ENCODE measurements at places on chromosomes 1 and 21.

DNA sequence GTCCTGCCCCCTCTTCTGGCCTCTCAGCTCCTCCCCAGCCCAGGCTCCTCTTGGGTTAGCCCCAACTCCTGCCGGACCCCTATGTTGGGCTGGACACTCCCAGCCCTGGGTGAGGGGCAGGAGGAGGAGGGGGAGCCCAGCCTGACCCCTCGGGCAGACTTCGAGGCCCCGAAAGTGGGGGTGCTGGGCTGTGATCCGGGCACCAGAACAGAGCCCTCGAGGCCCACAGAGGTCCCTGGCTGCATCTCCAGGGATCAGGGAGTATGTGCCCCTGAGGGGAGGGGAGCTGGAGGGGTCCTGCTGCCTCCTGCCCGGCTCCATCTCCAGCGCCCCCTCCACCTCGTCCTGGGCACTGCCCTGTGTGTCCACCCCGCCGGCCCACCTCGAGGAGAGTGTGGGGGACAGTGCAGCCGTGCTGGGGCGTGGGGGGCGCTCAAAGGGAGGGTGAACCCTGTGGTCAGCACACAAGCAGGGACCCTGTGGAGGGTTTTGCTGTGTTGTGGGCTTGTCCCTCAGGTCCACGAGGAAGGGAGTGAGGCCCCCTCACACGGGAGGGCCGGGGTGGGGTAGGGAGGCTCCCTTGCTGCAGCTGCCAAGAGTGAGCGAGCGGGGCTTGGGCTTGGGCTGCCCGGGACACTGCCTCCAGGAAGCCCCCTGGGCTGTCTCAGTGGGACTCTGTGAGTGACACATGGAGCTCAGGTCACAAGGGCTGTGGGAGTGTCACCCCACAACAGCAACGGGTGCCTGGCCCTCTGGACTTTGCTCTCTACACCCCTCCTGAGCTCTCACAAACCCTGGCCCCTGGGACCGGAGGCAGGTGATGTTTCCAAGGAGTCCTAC lies 54.4 kb downstream of the COL18A1 start:
- DNase-seq = no peak

DNA sequence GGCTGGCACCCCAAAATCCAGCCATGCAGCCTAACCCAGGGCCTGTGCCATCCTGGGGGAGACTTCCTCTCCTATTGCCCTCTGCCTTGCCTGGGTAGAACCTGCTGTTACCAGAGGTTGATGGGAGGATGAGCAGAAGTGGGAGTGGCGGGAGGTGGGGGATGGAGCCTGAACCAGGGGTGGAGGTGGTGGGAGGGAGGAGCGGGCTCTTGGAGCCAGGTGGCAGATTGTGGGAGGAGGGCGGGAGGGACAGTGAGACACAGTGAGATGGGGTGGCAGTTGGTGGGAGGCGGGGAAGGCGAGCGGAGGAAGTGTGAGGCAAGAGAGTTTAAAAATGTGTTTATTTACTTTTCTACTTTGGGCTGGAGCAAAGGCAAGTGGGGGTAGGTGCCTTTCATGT lies 87.3 kb downstream of the KCNJ6 start:
- DNase-seq = no peak

DNA sequence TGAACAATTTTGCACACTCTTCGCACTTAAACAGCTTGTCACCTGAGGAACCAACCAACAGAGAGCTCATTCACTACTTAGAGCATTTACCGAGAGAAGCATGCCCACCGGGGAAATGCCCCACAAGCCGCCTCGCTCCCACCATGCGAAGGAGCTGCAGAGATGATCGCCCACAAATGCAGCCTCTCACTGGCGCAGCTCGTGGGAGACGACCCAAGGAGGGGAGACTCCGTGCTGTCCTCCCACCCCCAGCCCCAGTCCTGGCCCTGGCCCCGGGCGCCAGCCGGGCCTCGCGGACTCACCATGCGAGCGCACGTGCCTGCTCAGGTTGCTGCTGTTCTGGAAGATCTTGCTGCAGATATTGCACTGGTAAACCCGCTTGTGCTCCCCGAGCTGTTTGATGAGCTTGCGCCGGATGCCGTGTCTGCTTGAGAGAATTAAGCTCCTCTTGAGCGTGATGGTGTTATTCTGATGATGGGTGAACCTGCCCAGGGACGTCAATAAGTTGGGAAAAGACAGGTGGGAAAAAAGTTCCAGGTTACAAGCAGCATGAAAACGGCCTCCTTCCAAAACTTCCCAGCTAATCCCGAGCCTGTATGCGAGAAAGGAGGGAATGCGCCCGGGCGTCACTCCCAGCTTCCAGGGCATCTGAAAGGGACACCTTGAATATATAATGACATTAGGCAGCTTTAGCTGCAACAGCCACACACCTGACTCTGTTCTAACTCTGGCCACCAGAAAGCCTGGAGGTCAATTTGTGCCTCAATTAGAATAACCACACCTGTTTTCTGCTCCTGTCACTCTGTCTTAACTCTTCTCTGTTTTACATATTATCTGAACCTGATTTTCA lies 42.8 kb downstream of the PRDM15 start:
- DNase-seq = no peak

DNA sequence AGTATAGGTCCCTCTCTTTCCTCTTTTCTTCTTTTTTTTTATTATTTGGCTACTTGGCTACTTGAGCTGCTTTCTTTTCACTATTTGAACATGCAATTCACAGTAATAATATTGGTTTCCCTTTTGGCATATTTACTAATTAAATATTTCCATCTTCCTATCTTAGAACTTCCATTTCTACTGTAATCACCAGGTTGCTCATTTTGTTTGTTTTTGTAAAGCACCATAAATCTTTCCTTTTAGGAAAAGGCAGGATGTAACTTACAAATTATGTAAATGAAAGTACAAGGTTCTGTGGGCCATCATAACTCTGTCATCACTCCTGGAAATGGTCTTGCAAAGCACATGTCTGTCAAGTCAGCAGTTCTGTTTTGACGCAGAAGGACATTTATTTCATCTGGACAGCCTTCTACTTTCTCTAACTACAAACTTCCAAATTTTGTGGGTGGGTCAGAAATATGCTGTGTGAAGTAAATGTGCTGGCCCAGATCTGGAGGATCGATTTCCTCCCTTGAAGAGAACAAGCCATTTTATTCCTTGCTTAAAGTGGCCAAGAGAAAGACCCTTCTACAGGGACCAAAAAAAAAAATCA lies 71.7 kb upstream of the TNFSF18 start:
- DNase-seq = no peak

GRCh38 chr21:20730441-20730840 lies 267.8 kb upstream of the NCAM2 start:
- DNase-seq = no peak

- DNase-seq = peak; percentile 97
Observed at GRCh38 chr1:108816049-108816893, 40.6 kb downstream of the AKNAD1 start.

- no peak for DNase-seq
Observed at GRCh38 chr1:154198756-154199562, 7.1 kb upstream of the TPM3 start.

GRCh38 chr1:191579019-191579418 lies 579.2 kb upstream of the RGS18 start:
- DNase-seq = no peak

- no peak for DNase-seq
Observed at GRCh38 chr1:10188133-10188650, 22.2 kb upstream of the KIF1B start.

DNA sequence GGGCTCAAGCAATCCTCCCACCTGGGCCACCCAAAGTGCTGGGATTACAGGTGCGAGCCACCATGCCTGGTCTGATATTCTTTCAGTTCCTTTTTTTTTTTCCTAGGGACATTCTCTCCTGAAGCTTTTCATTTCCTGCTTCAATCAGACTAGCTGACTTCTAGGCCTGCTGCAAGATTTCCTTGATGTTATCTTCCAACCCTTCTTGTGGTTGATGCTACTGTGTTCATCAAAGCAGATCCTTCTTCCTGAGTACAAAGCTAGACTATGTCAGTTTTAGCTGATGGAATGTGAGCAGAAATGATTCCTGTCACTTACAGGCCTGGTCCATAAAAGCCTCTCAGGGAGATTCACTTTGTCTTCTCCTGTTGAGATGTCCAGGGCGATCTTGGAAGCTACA lies 146.4 kb downstream of the CDC7 start:
- no peak for DNase-seq

DNA sequence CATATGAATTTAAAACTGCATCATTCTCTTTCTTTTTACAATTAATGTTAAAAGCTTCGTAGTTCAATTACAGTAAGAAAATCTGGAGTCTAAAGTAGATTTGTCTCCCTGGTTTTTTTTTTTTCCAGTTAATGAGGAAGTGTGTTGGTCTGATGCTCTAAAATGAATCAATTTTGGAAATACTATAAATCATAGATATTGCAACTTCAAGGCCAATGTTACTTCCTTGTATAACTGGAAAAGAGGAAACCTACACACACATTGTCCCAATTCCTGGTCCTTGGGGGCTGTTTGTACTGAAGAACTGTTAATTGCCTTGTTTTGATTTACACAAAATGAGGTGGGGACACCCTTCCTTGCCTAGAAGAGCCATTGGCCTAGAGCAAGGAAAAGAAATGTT lies 107.2 kb downstream of the RGS2 start:
- no peak for DNase-seq

GRCh38 chr1:91700771-91701471 lies 185.0 kb downstream of the TGFBR3 start:
- DNase-seq = no peak

- DNase-seq = no peak
Observed at GRCh38 chr1:170192546-170192945, 46.8 kb downstream of the NTMT2 start.

DNA sequence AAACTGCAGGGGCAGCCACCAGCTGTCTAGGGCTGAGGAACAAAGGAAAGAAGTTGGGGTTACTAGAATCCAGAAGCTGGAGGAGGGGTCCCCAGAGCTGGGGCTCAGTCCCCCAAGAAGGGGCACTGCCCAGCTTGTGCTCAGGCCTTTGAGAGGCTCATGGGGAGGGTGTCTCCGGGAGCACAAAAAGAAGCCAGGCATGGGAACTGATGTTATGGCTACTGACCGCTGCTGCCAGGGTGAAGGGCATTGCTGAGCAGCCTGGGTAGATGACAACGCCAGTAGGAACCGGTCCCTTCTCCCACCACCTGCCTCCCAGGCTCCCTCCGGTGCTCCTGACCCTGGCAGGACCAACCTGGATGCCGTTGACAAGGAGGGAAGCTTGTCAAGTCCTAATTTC lies 762.5 kb upstream of the TPTE start:
- DNase-seq = no peak

GRCh38 chr1:97506368-97506767 lies 414.5 kb downstream of the DPYD start:
- DNase-seq = no peak

DNA sequence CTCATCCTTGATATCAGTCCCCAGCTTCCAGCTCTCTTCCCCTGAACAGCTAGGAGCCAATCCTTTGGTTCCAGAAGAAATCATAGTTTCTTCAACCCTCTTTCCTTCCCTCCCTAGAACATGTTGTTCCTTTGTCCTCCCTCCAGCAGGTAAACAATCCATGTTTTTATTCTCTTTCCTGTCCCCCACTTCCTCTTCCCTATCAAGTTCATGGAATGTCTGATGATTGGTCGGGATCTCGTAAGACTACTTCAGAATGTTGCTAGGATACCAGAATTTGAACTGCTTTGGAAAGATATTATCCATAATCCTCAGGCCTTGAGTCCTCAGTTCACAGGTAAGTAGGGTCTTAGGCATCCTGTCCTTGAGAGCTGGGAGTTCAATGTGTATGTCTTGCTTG lies 23.1 kb upstream of the SLC27A3 start:
- DNase-seq = no peak

DNA sequence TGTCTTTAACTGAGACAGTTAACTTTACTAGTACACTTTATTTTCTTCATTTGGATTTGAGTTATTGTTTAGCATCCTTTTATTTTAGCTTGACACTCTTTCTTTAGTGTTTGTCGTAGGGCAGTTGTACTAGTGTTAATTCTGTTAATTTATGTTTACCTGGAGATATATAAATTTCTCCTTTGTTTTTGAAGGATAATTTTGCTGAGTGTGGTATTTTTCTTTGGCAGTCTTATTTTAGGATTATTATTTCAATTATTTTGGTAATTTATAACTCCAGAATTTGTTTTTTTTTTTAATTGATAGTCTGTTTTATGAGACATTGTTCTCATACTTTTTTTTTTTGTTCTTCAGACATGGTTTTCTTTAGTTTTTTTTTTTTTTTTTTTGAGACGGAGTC lies 73.8 kb upstream of the CHODL start:
- DNase-seq = no peak

DNA sequence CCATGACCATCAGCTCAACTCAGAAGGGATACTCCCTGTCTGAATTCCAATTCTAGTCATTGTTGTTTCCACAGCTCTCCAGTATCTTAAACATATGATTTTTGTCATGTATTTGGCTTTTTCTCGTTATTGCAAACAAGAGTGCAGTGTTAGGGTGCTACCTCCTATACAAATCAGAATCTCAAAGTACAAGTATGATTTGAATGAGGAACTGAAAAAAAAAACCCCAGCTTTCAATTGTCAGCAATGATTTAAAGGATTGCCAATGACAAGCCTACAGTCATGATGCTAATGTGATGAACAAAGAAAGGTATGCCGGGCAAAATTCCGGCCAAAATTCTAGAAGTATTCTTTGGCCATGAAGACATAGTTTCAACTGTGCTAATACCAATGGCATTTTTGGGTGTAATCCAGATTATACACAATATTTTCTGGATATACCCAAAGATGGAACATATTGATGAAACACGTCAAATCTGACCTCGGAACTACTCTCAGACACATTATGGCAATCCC lies 14.9 kb downstream of the TMEM35B start:
- DNase-seq = no peak

- DNase-seq = no peak
Observed at GRCh38 chr1:8874230-8875201, 4.0 kb downstream of the ENO1 start.

- DNase-seq = peak; percentile 28
Observed at GRCh38 chr1:95233319-95233736, 682 bp upstream of the RWDD3 start.

GRCh38 chr1:30446095-30446494 lies 277.3 kb downstream of the MATN1 start:
- no peak for DNase-seq

- peak; percentile 76 for DNase-seq
Observed at GRCh38 chr1:20574686-20575540, 14.0 kb upstream of the CDA start.

- no peak for DNase-seq
Observed at GRCh38 chr1:17503146-17503545, 36.4 kb upstream of the ARHGEF10L start.

DNA sequence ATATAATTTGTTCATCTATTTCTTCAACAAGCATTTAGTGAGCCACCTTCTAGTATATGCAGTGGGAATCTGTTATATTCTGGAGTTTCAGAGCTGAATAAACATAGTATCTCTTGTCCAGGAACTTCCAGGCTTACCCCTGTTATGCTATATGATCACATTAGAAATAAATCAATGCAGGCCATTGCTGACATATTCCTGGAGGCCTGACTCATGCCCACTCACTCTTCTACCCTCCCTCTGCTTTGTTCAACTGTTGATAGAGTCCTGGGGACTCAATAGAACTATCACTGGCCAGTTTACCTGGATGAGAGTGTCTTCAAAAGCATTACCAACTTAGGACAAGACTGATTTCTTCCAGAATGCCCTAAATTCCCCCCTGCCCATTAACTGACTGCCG lies 29.3 kb upstream of the SRSF10 start:
- no peak for DNase-seq

- no peak for DNase-seq
Observed at GRCh38 chr1:114338191-114338890, 172.7 kb downstream of the TRIM33 start.

GRCh38 chr1:77514921-77515776 lies 167.3 kb downstream of the ZZZ3 start:
- peak; percentile 49 for DNase-seq

GRCh38 chr1:153699768-153700167 lies 21.3 kb downstream of the NPR1 start:
- no peak for DNase-seq
